Hematopoietic multipotent progenitor cell treated with erythropoietin and hydrocortisone succinate and interleukin-3 and kit ligand, for 8 days (in vitro differentiated cells): ENCODE measurements at places on chromosomes 7 and 10.

DNA sequence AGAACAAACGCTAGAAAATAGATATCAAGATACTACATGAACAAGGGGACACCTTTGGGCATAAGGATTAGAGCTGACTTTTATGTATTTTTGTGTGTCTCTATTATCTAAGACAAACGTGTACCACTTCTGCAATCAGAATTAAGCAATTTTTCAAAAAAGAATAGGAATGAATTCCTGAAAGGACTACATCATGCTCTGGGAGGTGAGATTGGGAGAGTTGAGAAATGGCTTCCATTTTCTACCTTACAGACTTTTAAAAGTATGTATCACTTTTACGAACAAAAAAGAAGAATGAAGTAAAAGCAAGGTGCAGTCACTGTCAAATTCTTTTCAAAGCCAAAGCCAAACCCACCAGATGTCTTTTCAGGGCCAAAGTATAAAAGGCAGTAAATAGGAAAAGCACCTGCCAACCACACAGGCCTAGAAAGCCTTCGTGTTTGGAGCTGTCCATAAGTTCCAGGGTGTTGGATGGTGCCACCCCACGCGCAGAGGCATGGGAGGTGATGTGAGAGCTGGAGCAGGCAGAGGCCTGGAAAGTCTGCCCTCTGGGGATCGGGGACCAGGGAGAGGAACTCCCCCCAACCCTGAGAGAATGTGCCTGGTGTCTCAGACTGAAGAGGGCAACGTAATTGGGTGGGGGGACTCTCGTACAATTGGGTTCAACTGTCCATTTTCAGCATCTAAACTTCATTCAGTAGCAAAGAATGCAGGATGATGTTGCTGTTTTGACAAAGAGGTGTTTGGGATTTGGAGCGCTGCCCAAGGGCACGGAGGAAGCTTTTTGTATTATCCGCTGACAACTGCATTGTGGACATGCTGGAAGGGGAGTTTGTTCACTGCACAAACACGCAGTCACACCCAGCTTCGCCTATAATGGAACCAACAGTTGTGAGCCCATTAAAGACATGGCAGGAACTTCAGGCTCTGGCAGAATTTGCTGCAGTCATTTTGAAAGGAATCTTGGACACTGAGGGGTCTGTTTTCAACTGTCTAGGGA, 17.6 kb upstream of the CTBP2 start:
- no peak for DNase-seq

DNA sequence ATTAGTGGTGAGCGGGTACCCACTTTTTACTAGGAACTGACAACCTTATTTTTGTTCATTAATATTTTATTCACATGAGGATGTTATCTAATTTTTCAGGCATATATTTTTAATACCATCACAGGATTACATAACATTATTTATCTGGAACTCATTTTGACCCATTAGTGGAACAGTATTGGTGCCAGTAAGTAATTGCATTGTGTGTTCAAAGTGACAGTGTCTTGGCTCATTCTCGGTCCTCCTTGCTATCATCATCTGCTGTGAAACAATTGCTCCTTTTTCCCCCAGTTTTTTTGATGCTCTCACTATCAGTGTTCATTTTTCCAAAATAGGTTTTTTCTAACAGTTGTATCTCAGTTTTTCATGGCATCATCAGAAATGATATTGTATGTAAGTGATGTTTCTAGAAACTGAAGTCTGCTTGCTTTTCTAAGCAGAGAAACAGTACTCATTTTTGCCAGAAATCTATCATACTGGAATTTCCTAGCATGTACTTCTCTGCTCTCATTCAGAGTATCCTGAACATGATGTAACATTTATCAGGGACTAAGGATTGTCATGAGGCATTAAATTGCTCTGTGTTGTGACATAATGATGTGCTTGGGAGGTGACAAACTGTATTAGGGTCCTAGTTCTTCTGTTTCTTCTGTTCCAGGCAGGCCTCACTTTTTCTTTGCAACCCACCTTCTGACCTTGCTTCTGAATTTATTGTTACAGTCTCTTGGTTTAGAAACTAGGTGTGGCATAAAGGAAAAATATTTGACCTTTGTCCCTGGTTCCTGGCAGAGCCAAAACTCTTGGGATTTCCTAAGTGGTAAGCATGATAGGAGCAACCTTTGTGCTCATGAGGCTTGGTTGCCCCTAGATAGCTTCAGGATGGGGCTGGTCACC, 4.2 kb downstream of the NUB1 start:
- no peak for DNase-seq

GRCh38 chr7:129009437-129009836, 45.5 kb downstream of the TNPO3 start:
- DNase-seq = no peak

DNA sequence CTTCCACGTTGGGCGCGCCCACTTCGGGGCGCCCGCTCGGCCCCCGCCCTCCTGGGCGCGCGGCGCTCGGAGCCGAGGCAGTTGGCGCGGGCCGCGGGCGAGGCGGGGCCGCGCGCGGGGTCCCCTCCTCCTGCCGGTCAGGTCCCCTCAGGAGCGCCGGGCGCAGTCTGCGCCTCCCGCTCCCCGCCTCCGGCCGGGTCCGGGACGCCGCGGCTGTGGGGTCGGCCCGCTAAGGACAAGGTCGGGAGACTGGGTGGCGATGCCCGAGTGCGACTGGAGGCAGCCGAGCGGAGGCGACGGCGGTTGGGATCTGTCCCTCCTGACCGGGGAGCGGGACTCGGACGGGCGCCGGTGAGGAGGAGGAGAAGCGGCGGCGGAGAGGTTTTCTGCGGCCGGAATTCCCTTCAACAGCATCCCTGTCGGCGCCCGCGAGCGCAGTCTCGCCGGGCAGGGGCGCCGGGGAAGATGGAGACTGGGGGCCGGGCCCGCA, at the start of gene ATRNL1:
ATRNL1 (plus strand) TSS at position 80 of the 490 bp plus-strand sequence; CDS start at position 466, 386 bp downstream.
- DNase-seq = no peak

GRCh38 chr10:127906548-127907377, at the start of gene PTPRE:
Gene PTPRE (plus strand): TSS chr10:127907103. CDS start chr10:128040882, 133,779 bp downstream.
- peak; percentile 41 for DNase-seq

GRCh38 chr7:104135760-104136558, 71.9 kb downstream of the ORC5 start:
- no peak for DNase-seq

- no peak for DNase-seq
These were observed 545.9 kb downstream of the SORCS1 start for GRCh38 chr10:106618646-106619045.

- DNase-seq = no peak
These were observed 3.4 kb upstream of the CEP41 start for GRCh38 chr7:130444234-130444633.

DNA sequence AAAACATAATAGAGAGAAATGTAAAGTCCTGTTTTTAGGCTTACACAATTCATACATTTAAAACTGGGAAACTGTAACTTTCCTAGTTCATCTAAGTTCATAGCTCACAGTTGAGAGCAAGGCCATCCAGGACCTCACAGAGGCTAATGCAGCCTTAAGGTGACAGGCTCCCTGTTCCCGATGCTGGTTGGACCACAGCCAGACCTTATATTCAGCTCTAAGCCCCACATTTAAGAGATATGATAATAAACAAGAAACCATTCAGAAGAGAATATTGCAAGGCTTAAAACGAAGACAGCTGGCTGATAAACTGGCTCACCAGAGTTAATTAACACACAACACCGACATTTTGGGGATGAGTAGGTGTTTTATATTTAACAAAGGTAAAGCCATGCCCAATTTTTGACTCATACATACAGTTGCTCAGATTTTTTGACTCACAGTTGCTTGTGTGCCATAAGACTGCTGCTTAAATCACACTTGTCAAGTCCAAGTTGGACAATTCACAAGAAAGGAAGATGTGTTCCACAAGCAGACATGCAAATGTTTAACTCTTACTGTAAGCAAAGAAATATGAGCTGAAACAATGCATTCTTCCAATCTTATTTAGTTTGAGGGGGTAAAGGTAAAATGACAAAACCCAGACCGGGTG, 41.1 kb upstream of the TMEM213 start:
- DNase-seq = no peak

GRCh38 chr7:45924283-45924682, 3.2 kb upstream of the IGFBP3 start:
- no peak for DNase-seq

DNA sequence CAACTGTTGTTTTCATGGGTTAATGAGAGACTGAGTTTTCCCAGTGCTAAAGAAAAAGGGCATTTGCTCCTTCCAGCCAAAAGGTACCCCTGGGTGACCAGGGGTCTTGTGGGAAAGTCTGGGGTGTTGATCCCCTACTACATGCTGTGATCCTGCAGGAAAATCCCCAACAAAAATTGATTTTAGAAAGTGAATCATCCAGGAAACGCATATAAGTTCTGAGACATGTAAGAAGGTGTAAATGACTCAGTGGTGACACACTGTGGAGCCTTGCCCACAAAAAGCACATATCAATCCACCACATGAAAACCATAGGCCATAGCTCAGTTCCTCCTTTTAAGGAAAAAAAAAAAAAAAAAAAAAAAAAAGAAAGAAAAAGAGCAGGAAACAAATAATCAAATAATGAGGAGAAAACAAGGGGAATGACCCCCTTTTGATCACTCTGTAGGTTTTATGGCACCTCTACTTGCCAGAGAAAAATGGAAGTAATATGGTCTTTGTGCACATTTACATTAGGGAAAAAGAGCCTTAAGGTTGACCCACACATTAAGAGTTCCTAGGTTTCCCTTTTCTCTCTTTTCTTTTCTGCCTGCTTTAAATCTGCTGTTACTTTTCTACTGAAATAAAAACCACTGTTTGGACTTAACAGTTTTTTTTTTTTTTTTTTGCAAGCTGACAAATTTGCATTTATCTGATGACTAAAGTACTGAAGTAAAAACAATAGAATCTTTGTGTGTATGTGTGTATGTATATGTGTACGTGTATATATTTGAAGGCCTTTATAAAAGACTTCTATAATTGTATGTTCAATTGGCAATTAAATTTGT, 386.0 kb downstream of the KIF20B start:
- no peak for DNase-seq
